ENCODE measurements at places on chromosomes 2 and 18. TPM values are rescaled to one million over a fixed set of nuclear protein-coding genes. Genes with fewer than 3 reads are reported as not detected.

RTP5 gene
- total RNA-seq, result not detected

MFSD6 gene
- 50.5 TPM for total RNA-seq

AKAIN1 gene
- total RNA-seq, result not detected

FBXO15 gene
- total RNA-seq, result 4.2 TPM

- peak overlapping the region; percentile 63 for H3K27ac ChIP-seq
- H3K36me3 ChIP-seq, result peaks cover 35% of the 10 kb centered on the region
- DNase-seq, result peak; percentile 84
- H3K4me1 ChIP-seq, result peaks cover 58% of the 10 kb centered on the region
- no peaks in the 10 kb centered on the region for H3K27me3 ChIP-seq
- no peak overlapping the region for H3K4me3 ChIP-seq
Measured at GRCh38 chr2:237744613-237745249, 53.8 kb upstream of the RBM44 start.

- H3K27ac ChIP-seq, result no peak overlapping the region
- H3K4me1 ChIP-seq, result no peaks in the 10 kb centered on the region
- no peaks in the 10 kb centered on the region for H3K36me3 ChIP-seq
- H3K27me3 ChIP-seq, result no peaks in the 10 kb centered on the region
- no peak for DNase-seq
Measured at GRCh38 chr2:160836755-160837154, 323.5 kb upstream of the TANK start.

Data from lower lobe of right lung (tissue), 2 donors.